Amniotic epithelial cell (primary cell): ENCODE measurements at places on chromosomes 2 and 18.

DNA sequence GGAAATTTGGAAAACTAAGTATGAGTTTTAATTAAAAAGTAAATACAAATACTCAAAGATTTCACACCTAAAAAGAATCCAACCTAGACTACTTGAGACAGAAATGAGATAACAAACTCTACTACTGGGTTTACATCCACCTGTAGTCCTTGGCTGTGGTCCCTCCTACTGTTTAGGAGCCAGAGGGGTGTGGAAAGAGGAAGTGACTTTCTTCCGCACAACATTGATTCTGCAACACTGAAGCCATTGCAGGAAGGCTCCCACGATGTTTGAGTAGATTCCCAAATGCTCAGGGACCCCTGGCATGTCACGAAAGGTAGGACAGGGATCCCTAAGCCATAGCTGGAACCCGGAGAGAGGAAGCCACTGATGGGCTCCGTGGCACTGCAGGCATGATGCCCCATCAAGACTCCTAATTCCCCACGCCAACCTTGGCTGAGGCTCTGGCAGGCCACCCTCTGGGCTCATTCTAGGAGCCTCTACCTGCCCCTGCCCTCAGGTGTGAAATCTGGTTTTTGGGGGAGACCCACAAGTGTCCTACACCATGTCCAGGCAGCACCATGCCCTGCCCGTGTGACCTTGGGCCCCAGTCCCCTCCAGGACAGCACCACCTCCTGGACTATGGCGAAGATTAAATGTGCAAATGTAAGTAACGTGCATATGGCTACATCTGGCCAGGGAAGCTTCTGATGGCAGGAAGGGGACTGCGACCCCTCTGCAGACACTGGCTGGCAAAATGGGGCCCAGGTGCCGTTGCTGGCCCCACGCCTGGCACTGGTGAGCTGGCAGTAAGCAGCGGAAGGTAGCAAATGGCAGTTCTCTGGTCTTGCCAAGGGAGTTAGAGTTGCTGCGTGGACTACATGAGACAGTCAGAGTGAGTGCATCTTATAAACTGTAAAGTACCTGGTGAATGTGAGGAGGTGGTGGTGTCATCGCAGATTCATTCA, 38.2 kb upstream of the MAL start:
- no peak for DNase-seq

DNA sequence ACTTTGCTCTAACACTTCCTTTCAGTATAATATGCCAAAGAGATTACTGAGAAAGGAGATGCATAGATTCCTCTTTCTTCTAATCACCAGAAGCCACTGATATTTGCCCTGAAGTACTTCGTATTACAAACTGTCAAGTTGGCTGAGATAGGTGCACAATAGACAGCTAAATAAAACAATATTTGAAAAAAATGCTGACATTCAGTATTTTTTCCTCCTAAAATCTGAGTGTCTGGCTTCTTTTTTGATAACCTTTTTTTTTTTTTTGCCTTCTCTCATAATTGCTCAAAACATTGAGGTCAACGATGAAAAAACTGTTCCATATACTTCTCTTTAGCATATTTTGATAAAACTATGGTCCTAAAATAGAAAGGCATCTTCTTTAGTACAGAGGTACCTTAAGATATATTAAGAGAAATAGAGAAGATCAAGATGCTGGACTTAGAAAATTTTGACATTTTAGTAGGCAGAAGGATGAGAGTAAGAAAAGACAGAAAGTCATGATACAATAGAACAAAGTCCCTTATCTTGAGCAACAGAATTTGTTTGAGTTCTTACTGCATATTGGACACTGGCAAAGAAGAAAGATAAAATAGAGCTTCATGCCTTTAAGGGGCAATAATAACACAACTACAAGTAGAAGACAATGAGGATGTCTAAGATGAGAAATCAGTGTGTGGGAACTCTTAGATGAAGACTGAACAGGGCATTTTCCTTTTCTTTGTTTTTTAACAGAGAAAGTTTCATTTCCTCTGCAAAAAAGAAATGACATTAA, 220.7 kb downstream of the PTH2R start:
- no peak for DNase-seq

- peak; percentile 96 for DNase-seq
These were observed 135.1 kb downstream of the THADA start for GRCh38 chr2:43460611-43461365.

DNA sequence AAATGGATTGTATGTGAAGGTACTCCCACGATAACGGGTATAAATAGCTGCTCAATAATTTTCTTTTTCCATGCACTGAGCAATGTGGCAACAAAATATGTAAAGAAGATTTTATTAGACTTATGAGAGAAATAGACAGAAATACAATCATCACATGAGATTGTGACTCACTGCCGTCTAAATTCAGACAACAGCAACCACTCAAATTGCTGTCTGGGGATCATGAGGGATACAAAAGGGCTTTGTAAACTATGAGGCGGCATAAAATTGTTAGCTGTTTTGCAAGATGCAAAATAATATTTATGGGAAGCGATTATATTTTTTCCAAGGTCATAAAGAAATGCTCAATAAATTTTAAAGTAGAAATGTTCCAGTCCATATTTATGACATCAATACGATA, 259.1 kb upstream of the AGAP1 start:
- peak; percentile 35 for DNase-seq

GRCh38 chr2:169711751-169712509, 17.7 kb downstream of the PHOSPHO2 start:
- DNase-seq, result no peak

DNA sequence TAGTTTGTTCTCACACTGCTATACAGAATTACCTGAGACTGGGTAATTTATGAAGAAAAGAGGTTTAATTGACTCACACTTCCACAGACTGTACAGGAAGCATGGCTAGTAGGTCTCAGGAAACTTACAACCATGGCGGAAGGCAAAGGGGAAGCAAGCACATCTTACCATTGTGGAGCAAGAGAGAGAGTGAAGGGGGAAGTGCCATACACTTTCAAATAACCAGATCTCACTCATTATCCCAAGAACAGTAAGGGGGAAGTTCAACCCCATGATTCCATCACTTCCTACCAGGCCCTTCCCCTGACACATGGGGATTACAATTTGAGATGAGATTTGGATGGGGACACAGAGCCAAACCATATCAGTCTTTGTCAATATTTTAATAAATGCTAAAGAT, 5.0 kb upstream of the CRYGB start:
- no peak for DNase-seq

DNA sequence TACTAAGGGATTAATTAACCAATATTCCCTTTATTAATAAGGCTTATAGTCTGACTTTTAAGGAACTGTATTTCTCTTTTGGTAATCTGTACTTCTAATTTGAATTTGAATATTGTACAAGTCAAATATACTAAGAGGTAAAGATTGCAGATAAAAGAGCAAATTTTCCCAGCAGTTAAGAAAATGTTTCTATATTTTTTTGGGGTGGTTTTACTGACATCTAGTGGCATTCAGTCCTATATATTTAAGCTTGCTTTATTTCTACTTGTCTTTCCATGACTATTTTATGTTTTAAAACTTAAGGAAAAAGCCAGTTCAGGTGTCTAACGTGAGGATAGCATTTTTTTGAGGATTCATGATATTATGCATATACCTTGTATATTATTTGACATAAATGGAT, 41.6 kb downstream of the TDRD15 start:
- no peak for DNase-seq

GRCh38 chr18:9658087-9658641, 43.8 kb upstream of the PPP4R1 start:
- no peak for DNase-seq

DNA sequence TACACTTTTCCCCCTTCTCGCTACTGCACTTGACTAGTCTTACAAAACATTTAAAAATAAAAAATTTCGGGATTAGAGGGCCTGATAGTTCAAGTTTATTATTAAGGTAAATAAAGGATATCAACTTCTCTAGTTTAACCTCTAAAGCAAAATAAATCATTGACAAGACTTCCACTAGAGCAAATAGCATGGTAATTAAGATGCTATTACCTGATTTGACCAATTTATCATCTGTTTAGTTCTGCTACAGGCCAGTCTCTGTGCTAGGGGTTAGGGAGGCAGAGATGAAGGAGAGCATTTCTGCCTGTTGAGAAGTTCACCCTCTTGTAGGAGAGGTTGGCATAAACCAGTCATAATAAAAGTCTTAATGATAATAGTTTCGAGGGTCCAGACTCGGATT, 34.0 kb downstream of the RHOB start:
- DNase-seq, result no peak

DNA sequence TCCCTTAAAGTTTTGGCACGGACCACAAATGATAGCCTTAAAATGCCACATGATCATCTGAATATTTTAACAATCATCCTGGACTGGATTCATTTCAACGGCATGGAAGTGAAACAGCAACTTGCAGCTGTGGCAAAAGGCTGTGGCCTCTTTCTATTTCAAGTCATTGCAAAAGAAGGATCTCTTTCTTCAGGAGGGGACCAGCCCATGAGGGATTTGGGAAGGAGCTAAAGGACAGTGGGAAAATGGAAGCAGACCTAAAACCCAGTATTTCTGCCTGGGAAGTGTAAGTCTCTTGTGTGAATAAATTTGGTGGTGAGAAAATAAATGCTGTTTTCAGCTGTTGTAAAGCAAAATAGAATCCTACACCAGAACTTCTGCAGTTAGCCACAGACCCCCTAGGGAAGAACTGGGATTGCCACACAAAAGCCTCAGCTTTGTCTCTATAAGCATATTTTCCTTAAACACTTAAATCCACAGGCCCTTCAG, 107.3 kb upstream of the ZFP36L2 start:
- DNase-seq, result peak; percentile 51

DNA sequence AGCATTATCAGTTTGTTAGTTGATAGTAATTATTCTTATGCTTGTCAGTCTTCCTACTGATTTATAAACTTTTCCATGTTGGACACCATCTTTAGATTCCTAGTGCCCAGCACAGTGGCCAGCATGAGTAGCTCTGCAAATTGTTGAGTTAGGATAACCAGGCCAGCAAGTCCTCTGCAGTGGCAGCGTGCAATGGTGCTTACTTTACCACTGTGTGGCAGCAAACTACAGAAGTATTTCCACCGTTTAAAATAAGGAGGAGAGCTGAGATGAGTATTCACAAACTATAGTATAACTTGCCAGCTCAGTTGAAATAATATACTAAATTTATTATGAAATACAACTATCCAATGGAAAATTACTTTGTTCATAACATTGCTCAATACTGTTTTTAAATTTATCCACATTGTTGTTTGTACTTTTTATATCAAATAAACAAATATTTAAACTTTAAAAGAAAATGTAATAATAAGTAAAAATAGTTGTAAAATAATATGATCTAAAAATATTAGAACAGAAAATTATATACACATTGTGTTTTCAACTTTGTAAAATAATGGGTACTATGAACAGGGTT, 9.3 kb upstream of the THADA start:
- DNase-seq, result peak; percentile 62

DNA sequence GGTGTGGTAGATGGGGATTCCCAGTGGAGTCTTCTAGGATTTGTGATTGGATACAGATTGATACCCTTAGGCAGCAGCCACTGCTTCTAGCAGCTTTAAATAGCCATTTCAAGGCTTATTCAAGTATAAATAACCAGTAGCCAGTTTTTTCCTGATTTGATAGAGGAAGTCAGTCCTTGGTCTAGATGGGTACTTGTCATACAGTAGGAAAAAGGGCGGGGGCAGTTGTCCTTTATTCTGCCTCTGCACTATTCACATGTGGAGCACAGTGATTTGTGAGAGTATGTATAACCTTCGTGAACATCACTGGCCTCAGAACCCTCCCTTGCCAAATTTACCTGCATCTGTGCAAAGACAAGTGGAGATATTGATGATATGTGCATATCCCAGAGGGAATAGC, 6.8 kb downstream of the PPP1CB start:
- no peak for DNase-seq

DNA sequence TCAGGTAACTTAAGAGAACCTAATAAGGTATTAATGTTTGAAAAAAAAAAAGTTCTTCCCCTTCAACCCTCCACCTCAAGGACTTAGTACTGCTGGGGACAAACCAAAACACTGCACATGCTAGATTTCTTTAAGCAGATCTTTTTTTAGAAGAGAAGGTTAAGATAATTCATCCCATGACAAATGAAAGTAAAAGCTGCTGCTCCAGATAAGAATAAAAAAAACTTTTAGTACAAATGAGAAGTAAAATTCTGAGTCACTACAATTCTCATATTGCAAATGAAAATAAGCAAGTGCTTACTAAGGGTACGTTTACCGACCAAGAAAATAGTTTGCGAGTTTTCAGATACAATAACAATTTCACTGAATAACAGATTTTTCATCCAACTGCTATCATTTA, 8.9 kb downstream of the STAM2 start:
- DNase-seq, result peak; percentile 74

GRCh38 chr2:241308267-241308666, 7.2 kb downstream of the HDLBP start:
- no peak for DNase-seq

DNA sequence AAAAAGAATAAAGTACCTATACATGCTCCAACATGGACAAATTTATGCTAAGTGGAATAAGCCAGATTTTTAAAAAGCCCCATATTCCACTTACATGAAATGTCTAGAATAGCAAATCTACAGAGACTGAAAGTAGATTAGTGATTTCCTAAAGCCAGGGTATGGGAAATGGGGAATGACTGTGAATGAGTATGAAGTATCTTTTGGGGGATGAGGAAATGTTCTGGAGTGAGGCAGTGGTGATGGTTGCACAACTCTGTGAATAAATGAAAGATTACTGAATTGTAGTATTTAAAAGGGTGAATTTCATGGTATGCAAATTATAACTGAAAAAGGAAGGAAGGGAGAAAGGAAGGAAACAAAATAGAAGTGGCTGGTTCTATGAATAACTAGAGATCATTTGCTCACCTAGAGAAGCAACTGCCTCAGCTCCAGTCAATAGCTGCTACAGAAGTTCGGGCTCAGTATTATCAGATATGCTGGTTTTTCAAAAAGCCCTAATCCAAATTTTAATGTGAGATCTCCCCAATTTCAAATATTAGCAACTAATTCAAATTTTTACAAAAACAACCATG, 39.3 kb downstream of the MAP3K2 start:
- peak; percentile 78 for DNase-seq

- DNase-seq, result no peak
These were observed 55.5 kb upstream of the PIK3C3 start for GRCh38 chr18:41899535-41899934.
